ENCODE measurements at places on chromosomes 12 and 14.

- ATAC-seq: no peak
These were observed 31.4 kb upstream of the SLC35F4 start for GRCh38 chr14:57897144-57897748.

DNA sequence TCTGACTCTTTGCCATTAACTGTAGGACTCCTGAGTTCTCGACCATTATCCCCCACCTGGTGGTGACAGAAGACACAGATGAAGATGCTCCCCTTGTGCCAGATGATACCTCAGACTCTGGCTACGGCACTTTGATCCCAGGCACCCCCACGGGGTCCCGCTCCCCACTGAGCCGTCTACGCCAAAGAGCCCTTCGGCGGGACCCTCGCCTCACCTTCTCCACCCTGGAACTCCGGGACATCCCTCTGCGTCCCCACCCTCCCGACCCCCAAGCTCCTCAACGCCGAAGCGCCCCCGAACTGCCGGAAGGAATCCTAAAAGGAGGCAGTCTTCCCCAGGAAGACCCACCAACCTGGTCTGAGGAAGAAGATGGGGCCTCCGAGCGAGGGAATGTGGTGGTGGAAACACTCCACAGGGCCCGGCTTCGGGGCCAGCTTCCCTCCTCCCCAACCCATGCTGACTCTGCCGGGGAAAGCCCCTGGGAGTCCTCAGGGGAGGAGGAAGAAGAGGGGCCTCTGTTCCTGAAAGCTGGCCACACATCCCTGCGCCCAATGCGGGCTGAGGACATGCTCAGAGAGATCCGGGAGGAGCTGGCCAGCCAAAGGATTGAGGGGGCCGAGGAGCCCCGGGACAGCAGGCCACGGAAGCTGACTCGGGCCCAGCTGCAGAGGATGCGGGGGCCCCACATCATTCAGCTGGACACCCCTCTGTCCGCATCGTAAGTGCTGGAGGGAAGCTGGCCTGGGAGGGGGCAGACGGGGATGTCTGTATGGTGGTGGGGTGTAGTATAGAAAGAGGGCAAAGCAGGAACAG, 14.4 kb downstream of the TNFRSF1A start:
- no peak for ATAC-seq

GRCh38 chr12:50351120-50352043, 45.0 kb downstream of the FAM186A start:
- no peak for ATAC-seq

GRCh38 chr12:51442324-51442723, 17.7 kb downstream of the SLC4A8 start:
- ATAC-seq: no peak

DNA sequence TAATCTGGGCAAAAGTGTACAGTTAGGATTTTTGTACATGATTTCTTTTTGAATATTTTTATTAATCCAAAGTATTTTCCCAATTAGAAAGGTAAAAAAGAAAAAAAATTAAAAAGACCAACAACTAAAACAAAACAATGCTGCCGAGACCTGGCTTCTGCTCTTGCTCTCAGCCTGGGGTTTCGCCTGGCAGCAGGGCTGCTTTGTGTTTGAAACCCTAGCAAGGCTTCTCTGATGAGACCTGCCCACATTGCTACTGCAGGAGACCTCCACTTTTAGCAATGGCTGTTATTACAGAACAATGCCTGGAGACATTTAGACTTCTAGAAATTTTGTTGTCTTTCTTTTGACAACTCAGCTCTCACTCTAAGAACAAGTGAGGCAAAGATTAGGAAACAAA, 1153.0 kb upstream of the TMEM132C start:
- ATAC-seq: no peak

All from gastroesophageal sphincter (tissue), 4 donors.